ENCODE measurements at places on chromosomes 12 and 14.
A peak's percentile ranks its signal among the peaks of the same experiment; 100 is the strongest.

- peak; percentile 14 for DNase-seq
Observed at GRCh38 chr14:86462193-86462753, 932.3 kb downstream of the FLRT2 start.

DNA sequence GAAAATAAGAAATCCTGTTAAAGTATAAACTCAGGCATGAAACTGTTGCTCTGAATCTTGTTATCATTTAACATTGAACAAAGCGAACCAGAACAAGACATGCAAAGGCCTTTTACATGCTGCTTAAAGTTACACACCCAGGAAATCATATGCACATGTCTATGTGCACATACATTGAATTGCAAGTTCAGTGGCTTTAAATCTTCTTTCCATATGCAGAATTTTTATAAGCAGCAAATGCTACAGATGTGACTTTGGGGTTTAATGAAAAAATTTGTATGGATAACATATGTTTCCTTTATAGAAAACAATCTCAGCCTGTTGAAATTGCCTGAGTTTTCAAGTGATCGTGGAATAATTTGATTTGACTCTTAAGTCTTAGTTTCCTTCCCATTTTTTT lies 193.9 kb downstream of the AEBP2 start:
- no peak for DNase-seq

- DNase-seq = no peak
Observed at GRCh38 chr12:117742721-117743120, 226.1 kb downstream of the KSR2 start.

- no peak for DNase-seq
Observed at GRCh38 chr12:90076851-90077319, 368.2 kb upstream of the ATP2B1 start.

- no peak for DNase-seq
Observed at GRCh38 chr12:40714636-40715035, 22.4 kb downstream of the CNTN1 start.

- DNase-seq = peak; percentile 41
Observed at GRCh38 chr12:12723149-12723680, 6.0 kb downstream of the CDKN1B start.

- no peak for DNase-seq
Observed at GRCh38 chr14:101634202-101634849, 73.0 kb downstream of the DIO3 start.

DNA sequence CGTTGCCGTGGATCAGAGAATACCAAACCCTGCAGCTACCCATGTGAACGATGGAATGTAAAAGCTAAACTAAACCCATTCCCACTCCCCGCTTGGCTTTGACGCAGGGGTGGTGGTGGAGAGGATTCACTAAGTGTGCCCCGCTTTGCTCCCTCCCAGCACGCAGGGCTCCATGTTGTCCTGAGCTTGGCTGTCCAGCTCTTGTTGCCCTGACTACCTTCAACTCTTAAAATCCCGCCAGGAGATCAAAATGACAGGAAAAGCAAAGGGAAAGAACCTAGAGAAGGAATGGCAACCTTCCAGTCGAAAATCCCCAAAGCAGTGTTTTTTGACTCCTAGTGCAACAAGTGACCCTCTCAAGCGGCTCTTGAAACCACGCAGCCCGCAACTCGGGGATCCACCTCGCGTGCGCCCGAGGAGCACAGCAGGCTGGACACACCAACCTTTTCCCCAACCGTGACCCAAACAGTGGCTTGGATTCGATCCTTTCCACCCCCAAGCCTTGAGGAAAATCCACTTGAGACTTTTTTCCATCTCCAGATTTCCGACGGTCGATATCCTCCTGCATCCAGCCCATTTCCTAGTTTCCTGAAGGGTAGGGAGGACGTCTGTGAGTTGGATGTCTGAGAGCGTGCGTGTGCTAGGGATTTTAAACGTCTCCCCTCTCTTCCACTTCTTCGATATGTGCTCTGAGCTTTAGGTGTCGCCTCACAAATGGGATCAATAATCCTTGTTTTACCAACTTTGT lies 1.4 kb downstream of the SYT10 start:
- no peak for DNase-seq

DNA sequence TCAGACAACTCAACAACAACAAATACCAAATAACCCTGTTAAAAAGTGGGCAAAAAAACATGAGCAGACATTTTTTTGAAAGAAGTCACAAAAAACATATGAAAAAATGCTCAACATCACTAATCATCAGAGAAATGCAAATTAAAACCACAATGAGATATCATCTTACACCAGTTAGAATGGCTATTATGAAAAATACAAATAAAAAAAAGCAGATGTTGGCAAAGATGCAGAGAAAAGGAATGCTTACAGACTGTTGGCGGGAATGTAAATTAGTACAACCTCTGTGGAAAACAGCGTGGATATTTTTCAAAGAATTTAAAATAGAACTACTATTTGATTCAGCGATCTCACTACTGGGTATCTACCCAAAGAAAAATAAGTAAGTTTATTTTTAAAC lies 114.0 kb downstream of the SLC38A4 start:
- DNase-seq = no peak

DNA sequence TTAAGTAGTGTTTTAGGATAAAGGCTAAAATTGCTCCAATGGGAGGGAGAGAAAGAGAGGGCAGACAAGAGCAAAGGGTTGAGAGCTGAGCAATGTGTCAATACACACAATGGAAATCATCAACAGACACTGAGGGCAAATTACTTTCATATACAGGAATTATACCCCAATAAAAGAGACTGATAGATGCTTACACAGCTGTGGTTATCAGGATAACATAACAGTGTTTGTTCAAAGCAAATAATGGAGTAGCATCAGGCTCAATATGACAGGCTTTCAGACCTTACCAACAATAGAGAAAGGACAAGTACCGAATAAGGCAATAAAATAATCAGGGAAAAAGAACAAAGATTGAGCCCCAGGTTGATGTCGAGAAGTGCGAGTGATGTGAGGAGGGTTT lies 53.4 kb upstream of the DIO2 start:
- DNase-seq = no peak

DNA sequence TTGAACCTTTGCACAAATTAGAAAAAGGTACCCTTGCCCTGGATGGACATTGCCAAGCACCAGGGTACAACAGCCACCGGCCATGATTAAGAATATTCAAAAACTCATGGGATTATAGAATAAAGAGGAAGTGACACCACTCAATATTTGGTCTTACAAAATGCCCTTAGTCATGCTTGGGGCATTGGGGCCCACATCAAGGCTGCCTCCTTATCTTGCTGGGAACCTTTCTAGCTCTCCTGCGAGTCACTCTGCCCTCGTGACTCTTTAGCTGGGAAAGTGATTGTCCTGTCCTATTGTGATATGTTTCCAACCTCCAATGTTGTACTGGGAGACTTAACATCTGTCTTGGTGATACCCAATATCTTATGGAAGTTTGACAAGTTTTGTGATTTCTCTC lies 57.8 kb downstream of the GTF2A1 start:
- peak; percentile 60 for DNase-seq

- no peak for DNase-seq
Observed at GRCh38 chr14:21307637-21308036, 27.8 kb downstream of the RPGRIP1 start.

- DNase-seq = no peak
Observed at GRCh38 chr14:72883961-72884360, 9.9 kb downstream of the DPF3 start.

DNA sequence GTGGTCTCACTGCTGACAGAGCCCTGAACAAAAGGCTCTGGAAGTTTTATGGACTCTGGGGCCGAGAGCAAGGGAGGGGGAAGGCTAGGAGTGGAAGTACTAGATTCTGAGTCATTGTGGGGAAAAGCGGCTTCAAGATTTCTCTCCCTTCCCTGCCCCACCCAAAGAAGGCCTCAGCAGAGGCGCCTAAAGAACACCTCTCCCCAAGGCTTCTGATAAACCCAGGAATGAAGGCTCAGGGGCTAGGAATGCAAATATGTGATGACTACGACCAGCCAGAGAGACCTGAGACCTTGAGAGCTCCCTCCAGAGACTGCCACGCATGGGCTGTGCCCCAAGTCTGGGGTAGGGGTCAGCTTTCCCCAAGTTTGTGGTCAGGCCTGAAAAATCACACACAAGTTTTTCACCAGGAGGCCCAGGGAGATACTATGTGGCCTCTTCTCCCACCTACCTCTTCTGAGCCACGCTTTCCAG lies 130.7 kb upstream of the HIF1A start:
- no peak for DNase-seq

DNA sequence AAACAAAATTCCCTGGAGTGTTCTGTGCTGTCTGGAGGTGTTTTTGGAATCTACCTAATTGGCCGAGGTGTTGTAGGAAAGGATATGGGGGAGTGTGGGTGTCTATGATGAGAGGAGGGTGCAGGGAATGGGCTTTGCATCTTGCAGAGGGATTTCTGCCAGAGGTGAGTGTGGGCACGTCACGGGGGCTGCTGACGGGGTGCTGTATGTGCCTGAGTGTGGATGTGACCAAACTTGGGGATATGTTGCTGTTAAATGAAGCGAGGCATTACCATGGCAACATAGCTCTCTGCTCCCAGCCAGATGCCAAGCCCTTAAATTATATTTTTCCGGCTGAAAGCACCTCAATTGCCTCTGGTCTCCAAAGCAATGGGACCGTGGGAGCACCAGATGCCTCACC lies 44.3 kb upstream of the SPTLC2 start:
- no peak for DNase-seq

DNA sequence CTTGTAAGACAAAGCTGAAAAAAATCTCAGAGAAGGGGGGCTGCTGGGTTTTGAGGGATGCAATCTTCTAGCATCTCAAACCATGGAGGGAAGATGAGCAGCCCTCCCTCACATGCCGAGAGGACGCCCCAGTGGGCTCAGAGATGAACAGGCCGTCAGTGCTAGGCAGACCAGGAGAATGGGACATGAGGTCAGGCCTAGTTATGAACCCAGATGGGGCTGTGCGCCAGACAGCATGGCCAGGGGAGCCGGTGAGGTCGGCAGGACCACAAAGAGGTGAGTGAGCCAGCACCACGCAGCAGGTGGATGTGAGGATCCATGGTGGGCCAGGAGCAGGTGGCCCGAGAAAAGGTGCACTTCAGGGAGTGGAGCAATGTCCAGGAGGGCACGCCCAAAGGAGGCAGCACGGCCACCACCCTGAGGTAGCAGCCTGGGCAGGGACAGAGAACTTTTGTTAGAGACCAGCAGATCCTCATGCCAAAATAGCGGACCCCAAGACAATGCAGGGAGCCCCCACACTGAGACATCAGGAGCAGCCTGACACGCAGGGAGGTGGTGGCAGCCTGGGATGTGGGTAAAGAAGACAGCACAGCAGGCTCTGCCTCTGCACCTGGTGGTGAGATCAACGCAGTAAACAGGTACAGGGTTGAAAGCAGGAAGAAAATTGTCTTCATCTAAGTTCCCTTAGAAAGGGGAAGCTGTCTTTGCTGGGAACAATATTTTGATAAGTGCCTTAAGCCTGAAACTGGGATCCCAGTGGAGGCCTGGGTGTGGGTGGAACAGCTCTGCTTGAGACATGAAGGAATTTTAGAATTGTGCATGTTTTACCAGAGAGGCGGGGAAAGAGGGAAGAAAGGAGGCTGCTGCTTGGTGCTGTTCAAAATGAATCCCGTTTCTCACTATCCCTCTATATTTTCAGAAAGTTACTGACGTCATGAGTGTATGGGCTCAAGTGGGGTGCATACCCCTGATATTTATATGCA lies 17.8 kb upstream of the MCRS1 start:
- DNase-seq = no peak

GRCh38 chr12:24359418-24359817 lies 409.9 kb upstream of the SOX5 start:
- DNase-seq = no peak

DNA sequence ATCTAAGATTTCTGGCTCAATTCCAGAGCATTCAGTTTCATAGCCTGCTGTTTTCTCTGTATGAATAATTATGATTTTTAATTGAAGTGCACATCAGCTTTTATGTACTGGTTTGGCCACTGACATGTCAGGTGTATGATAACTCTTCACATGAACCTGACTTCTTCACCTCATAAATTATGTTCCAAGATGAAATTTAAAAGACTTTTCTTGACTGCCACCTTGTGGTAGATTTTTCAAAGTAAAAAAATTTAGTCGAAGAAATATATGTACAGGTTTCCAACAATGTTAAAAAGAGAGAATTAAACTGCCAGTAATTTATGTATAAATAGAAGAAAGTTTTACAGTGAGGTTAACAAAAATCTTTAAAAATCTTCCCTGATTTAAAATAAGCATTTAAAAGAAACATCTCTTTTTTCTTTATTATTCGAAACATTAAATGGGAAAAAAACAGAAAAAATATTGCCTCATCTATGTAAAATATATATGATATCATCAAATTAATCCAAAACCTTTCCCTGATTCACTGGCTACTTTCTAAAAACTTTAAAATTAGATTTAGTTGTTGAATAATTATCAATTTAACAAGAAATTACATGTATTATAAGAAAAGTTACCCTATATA lies 124.9 kb upstream of the ATXN7L3B start:
- DNase-seq = peak; percentile 46

DNA sequence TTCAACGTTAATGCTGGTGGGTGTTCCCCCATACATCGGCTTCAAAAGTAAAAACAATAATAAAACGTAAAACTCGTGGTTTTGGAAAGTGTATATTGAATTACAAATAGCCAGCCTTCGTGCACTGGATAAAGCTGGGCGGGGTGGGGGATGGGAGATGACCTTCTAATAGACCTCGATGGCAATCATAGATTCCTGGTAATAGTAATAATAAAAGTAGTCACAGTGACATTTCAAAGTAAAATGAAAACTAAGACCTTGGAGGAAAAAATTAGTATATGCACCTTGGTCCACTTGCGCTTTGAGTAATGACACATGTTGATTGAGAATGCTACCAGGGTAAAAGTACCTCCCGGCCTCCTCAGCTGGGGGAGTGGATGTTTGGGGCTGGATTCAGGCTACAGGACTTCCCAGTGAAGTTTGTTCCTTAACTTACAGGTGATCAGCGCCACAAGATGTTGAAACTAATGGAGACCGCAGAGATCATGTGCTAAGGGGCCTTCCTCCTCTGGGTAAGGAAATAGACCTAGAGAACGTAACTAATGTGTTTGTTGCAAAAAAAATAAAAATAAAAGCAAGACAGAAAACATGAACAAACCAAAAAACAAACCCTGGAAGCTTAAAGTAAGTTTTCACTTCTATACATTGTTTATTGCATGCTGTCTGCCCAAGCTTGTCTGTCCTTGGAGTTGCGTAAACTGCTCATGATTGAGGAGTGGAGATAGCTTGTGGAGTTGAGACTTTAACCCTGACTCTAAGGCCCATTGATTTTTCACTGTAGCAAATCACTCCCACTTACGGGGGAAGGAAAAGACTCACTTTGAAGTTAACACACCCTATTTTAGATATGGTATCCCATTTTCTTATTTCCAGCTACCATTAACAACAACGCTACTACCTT lies 907 bp upstream of the LRIG3 start:
- no peak for DNase-seq

DNA sequence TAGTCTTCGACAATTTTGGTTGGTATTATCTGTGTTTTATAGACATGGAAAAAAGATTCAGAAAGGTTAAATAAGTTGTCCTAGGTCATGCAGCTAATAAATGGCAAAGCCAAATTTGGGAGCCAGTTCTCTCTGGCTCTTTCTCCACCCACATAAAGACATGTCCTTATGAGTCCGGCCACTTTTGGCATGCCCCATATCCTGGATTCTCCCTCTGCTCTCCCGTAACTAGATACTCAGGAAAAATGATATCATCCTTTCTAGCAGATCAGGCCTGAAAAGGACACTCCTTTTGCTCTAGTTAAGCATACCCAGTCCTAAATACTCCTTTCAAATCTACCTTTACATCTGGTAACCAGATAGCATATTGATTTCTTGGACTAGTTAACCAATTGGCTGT lies 64.4 kb downstream of the TTLL5 start:
- DNase-seq = no peak
